ENCODE measurements at places on chromosomes 12 and 14.

DNA sequence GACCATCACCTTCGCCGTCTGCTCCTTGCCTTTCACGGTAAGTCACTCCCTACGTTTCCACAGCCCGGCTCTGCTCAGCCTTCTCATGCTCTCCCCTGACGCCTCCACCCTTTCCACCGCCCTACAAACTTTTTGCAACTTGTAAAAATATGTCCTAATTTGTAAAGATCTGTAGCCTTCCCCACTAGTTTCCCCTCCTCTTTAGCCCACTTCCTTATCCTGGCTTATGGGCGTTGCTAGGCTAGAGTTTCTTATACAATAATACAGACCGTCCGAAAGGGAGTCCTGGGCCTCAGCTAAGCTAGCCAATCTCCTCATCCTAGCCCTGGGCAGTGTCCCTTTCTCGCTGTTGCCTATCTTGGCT lies 1.2 kb downstream of the PTGER2 start:
- no peak for DNase-seq
- H3K27ac ChIP-seq = no peak overlapping the region
- no peaks in the 10 kb centered on the region for H3K36me3 ChIP-seq
- H3K27me3 ChIP-seq = peaks cover 88% of the 10 kb centered on the region
- H3K4me1 ChIP-seq = peaks cover 19% of the 10 kb centered on the region

GRCh38 chr14:67900231-67900630 lies 80.7 kb downstream of the RAD51B start:
- no peaks in the 10 kb centered on the region for H3K4me1 ChIP-seq
- no peak overlapping the region for H3K27ac ChIP-seq
- no peak for DNase-seq
- peaks cover 10% of the 10 kb centered on the region for H3K36me3 ChIP-seq
- no peak overlapping the region for H3K4me3 ChIP-seq

GRCh38 chr14:68530443-68530842 lies 262.4 kb downstream of the ZFP36L1 start:
- no peak overlapping the region for H3K4me3 ChIP-seq
- peaks cover 34% of the 10 kb centered on the region for H3K36me3 ChIP-seq
- H3K27me3 ChIP-seq = no peaks in the 10 kb centered on the region

DNA sequence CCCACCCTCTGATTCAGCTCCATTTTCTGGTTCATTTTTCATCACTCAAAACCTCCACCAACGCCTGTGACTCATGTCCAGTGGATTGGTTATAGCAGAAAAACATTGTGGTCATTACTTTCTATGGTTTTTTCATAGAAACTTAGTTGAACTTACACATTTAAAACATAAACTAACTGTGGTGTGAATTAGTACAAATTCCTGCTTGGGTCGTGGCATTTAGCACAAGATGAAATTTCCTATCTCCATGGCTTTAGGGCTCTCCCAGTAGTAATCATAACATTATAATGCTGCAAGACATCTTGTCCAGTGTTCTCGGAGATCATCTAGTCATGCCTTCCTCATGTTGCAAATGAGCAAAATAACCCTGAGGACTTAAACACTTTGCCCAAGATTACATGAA lies 7.1 kb downstream of the RNASE7 start:
- no peaks in the 10 kb centered on the region for H3K36me3 ChIP-seq
- no peak overlapping the region for H3K27ac ChIP-seq
- H3K4me3 ChIP-seq = no peak overlapping the region
- H3K27me3 ChIP-seq = peaks cover 2% of the 10 kb centered on the region
- DNase-seq = no peak

DNA sequence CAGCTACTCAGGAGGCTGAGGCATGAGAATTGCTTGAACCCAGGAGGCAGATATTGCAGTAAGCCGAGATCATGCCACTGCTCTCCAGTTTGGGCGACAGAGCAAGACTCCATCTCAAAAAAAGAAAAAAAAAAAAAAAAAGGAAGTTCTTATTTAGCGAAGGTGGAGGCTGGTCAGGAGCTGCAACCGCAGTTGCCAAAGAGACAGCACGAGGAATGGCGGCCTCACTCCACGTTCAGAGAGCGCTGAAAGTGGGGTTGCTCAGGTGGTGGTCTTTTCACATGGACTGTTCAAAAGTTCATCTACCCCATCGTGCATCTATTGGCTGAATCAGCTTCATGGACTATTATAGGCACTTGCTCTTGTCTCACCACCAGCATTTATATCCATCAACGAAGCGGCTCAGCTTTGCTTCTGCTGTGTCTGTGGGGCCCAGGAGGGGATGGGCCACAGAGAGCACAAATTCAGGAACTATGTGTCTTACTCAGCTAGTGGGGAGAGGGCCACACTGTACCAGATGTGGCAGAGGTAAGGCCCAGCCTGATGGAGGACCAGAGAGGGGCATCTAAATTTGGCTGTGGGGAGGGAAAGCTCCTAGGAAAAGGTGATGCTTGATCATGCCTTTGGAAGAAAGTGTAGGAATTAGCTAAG lies 27.3 kb downstream of the SLC25A47 start:
- H3K4me1 ChIP-seq = no peaks in the 10 kb centered on the region
- H3K4me3 ChIP-seq = no peak overlapping the region
- H3K27ac ChIP-seq = no peak overlapping the region
- no peaks in the 10 kb centered on the region for H3K27me3 ChIP-seq
- no peak for DNase-seq

GRCh38 chr14:73943083-73943482 lies 6.8 kb downstream of the FAM161B start:
- H3K27me3 ChIP-seq = peaks cover 3% of the 10 kb centered on the region
- peaks cover 5% of the 10 kb centered on the region for H3K36me3 ChIP-seq
- peak overlapping the region; percentile 0 for H3K27ac ChIP-seq
- H3K4me3 ChIP-seq = no peak overlapping the region

GRCh38 chr14:102326583-102326982 lies 7.0 kb downstream of the ZNF839 start:
- peaks cover 4% of the 10 kb centered on the region for H3K36me3 ChIP-seq
- no peaks in the 10 kb centered on the region for H3K27me3 ChIP-seq
- DNase-seq = no peak
- no peak overlapping the region for H3K27ac ChIP-seq
- H3K4me3 ChIP-seq = no peak overlapping the region

DNA sequence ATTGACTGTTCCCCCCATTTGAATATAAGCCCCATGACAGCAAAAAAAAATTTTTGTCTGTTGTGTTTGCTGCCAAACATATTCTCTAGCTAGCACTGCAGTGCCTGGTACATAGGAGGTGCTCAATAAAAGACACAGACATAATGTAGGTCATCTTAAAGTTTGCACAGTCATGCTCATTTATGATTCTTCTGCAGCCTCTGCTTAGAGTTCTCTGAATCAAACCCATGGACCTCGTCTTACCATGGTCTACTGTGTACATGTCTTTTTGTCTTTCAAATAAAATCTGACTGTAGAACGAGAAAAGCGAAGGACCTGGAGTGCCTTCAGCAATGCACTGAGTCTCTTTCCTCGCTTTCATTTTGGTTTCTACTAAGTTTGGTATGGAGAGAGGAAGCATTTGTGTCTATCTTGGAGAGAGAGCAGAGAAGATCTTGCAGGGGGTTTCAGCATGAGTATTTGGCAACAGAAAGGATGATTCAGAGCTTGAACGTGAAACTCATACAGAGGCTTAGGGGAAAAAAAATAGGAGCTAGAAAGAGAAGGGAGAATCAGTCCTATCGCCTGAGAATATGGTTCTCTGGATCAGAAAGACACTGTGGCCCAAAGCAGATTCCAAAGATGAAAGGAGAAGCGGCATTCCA lies 38.8 kb upstream of the TMCC3 start:
- no peak overlapping the region for H3K4me3 ChIP-seq
- no peaks in the 10 kb centered on the region for H3K36me3 ChIP-seq
- no peaks in the 10 kb centered on the region for H3K27me3 ChIP-seq
- no peak overlapping the region for H3K27ac ChIP-seq
- DNase-seq = no peak

- no peak overlapping the region for H3K27ac ChIP-seq
- no peak for DNase-seq
- H3K4me1 ChIP-seq = peaks cover 7% of the 10 kb centered on the region
- no peaks in the 10 kb centered on the region for H3K36me3 ChIP-seq
- peak overlapping the region; percentile 73 for H3K4me3 ChIP-seq
- H3K27me3 ChIP-seq = peaks cover 9% of the 10 kb centered on the region
Measured at GRCh38 chr12:109291521-109292341, 17.4 kb downstream of the FOXN4 start.

- H3K4me1 ChIP-seq = peaks cover 10% of the 10 kb centered on the region
- H3K27ac ChIP-seq = peak overlapping the region; percentile 68
- DNase-seq = no peak
Measured at GRCh38 chr12:1688086-1688710, 2.7 kb upstream of the ADIPOR2 start.

DNA sequence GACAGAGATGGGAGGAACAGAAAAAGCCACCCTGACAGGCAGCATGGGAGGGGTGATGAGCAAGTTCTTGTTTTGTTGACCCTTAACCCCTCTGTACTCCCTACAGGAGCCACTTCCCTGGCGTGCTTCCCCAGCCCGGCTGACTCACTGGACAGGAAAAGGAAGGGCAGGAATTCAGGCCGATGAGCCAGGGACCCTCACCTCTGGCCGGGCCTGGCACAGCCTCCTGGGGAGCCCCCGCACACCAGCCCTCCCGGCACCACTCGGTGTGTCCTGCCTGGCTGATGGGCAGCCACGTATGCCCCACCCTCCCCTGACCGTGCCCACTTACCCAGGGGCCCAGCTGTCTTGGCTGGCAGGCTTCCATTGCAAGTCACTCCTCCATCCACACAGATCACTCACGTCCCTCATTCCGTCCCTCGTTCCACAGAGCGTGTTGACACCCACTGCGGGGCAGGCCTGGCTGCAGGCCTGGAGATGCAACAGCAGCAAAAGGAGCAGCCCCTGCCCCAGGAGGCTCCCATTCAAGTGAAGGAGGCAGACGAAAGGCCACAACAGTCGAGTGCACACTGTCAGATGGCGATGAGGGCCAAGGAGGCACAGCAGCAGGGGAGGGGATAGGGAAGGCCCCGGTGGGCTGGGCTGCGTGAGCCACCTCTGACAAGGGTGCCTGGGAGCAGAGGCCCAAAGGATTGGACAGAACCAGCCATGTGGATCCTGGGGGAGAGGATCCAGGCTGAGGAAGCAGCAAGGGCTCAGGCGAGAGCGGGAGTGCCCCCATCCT lies 19.7 kb upstream of the CD9 start:
- peaks cover 1% of the 10 kb centered on the region for H3K36me3 ChIP-seq
- peaks cover 15% of the 10 kb centered on the region for H3K4me1 ChIP-seq
- peaks cover 4% of the 10 kb centered on the region for H3K27me3 ChIP-seq
- DNase-seq = no peak
- peak overlapping the region; percentile 26 for H3K27ac ChIP-seq
- H3K4me3 ChIP-seq = no peak overlapping the region

GRCh38 chr12:113151655-113152054 lies 2.1 kb downstream of the CFAP73 start:
- peaks cover 42% of the 10 kb centered on the region for H3K27me3 ChIP-seq
- no peak for DNase-seq
- H3K27ac ChIP-seq = no peak overlapping the region
- H3K4me3 ChIP-seq = peak overlapping the region; percentile 70

DNA sequence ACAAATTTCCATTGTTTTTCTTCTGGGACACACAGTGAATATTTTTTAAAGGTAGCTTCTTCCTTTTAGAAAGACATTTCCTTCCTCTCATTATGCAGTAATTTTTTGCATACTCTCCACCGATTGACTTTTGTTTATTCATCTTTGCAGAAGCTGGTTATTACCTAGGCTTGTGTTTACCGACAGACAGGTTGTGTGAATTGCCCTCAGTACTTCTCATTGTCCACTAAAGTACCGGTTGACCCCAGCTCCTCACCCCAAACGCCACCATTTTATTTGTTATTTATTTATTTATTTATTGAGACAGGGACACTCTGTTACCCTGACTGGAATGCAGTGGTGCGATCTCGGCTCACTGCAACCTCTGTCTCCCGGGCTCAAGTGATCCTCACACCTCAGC lies 63.4 kb upstream of the MYL2 start:
- no peak overlapping the region for H3K4me3 ChIP-seq
- H3K36me3 ChIP-seq = no peaks in the 10 kb centered on the region
- no peak overlapping the region for H3K27ac ChIP-seq

DNA sequence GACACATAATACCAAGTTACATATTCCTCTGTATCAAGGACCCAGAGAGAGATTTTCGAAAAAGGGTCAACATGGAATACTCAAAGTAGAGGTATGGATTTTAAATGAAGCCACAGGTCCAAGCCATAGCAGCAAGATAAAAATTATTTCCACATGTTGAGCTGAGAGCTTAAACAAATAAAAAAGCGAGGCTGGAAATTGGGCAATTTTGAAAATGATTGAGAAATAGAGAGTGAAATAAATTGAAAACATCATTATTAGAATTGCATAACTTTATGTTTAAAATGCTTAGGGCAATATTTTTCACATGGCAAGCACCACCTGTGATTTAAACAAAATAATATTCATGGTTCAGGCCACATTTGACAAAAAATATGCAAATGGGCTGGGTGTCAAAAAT lies 1251.0 kb upstream of the USP15 start:
- no peaks in the 10 kb centered on the region for H3K27me3 ChIP-seq
- H3K4me1 ChIP-seq = no peaks in the 10 kb centered on the region
- no peak overlapping the region for H3K27ac ChIP-seq
- no peaks in the 10 kb centered on the region for H3K36me3 ChIP-seq

- H3K4me1 ChIP-seq = no peaks in the 10 kb centered on the region
- no peak overlapping the region for H3K4me3 ChIP-seq
- no peaks in the 10 kb centered on the region for H3K27me3 ChIP-seq
- DNase-seq = no peak
- no peak overlapping the region for H3K27ac ChIP-seq
Measured at GRCh38 chr14:105944632-105945610, 418.5 kb downstream of the TMEM121 start.
